ENCODE measurements at places on chromosomes 16 and 17.

DNA sequence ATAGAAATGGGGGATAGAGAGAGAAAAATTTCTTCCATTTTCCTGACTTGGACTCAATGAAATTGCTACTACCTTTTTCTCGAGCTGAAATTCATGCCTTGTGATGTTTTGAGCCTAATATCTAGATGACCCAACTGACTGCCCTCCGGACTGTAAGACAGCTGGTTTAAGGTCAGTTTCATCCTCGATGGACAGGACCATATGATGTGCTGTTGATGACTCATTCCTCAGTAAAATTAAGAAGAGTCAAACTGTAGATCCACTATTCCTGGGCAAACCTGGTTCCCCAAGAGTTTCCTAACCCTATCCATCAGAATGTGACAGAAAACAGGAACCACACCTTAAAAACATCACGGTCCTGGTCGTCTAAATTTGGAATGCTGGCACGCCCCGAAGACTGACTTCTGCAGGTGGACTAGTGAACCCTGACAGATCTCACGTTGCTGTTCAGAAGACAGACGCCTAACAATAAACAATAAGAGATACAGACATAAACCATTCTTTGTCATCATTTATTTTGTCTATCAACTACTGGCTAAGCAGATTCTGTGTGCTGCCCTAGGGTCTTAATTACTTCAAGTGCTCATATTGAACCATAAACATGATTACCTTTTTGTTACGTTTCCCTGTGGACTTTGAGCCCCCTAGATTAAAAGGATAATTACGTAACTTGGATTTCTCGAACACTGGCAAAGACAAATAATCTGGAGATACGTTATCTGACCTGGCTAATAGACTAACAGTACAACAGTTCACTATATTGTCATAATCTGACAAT lies 45.1 kb upstream of the NOS2 start:
- DNase-seq = no peak

- DNase-seq = no peak
Measured at GRCh38 chr17:8947201-8947600, 18.3 kb downstream of the PIK3R5 start.

DNA sequence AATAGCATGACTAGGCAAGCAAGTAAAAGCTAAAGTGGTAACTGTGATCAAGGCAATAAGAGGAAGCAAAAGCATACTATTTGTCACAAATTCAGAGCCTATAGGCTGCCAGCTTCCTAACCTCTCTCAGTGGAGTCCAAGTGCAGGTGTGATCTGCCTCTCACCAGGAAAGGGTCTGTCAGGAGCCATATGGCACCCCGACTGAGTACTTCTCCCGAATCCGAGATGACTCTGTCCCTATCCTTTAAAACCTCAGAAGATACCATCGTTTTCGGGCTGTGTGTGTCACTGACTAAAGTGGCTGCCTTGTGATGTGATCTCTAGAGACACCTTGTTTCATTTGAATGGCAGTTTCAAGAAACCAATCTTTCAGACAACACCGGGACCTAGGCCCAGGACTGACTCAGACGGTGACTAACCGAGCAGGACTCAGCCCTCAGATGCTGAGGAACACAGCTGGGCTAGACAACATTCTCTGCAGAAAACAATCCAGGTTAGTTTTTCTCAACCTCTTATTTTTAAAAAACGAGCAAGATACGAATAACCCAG lies 63.6 kb downstream of the SMG6 start:
- no peak for DNase-seq

GRCh38 chr16:67342616-67343015 lies 16.0 kb downstream of the LRRC36 start:
- no peak for DNase-seq

- no peak for DNase-seq
Measured at GRCh38 chr16:24996301-24996700, 18.9 kb downstream of the ARHGAP17 start.

DNA sequence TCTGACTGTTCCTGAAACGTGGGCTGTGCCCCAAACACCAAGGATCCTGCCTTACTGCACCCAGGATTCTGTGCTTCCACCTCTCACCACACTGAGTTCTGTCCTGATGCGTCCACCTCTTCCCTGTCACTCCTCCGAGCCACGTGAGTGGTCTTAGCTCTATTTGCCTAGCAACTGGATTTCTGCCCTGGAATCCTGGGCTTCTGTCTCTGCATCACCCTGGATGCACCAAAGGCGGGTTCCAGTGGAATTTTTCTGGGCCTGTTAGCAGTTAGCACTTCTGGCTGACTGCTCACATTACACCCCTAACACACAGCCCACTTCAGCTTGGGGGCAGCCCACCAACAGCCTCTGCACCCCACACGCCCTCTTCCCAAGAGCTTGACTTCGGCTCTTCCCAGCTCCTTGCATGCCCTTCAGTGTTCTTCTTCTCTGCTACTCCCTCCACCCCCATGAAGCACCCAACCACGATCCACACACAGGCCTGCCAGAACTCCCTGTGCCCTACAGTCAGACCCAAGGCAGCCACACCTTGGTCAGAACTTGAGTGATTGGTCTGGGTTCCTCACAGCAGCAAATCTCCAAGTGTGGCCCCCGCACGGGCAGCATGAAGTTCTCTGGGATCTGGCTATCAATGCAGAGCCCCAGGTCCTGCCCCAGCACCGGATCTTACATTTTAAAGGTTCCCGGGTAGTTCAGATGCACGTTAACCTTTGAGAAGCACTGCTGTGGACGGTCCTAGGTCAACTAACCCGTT lies 129.8 kb upstream of the RCVRN start:
- no peak for DNase-seq

- no peak for DNase-seq
Measured at GRCh38 chr17:68516732-68517131, 4.5 kb downstream of the PRKAR1A start.

Data from vagina (tissue), 2 donors.